Occipital lobe (tissue), 3 donors: ENCODE measurements at places on chromosomes 1 and 21. TPM values are rescaled to one million over a fixed set of nuclear protein-coding genes. Genes with fewer than 3 reads are reported as not detected.

NPL gene
- 38.4 TPM for total RNA-seq

RNU1-2 gene
- total RNA-seq: under 0.01 TPM

KRTAP21-2 gene
- not detected for total RNA-seq

BEND5 gene
- 18.2 TPM for total RNA-seq

GNAT2 gene
- total RNA-seq: not detected

IGSF9 gene
- 5.9 TPM for total RNA-seq
